ENCODE measurements at places on chromosomes 2 and 18. TPM values are rescaled to one million over a fixed set of nuclear protein-coding genes. Genes with fewer than 3 reads are reported as not detected.
A peak's percentile ranks its signal among the peaks of the same experiment; 100 is the strongest.

GRCh38 chr2:6343076-6343475, 522.6 kb downstream of the CMPK2 start:
- no peak for DNase-seq

DNA sequence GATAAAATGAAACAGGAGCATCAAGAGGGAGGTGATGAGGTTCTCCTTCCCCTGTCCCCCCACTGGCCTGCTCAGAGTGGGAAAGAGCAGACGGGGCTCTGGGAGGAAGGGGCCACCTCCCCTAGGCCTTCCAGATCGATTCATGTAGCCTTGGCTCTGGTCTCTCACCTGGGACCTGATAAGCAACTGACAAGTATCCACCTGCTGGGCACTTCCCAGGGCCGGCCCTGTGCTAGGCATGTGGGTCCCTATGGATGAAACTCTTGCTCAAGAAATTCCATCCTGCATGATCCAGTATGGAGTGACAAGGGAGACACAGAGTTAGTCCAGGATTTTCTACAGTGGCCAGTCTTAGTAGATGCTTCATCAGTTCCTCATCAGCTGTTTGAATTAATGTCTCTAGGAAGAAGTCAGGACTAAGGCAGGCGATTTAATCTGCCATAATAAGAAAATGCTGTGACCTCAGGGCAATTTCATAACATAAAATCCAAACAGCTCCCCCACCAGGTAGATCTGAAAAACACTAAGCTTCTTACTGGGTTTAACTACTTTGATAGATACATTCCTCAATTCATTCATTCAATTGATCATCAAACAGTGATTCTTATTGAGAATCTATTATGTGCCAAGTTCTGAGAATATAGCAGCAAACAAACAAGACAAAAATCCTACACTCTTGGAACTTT, 44.7 kb upstream of the ZFP36L2 start:
- no peak for DNase-seq

GRCh38 chr2:10242998-10243925, 59.4 kb upstream of the HPCAL1 start:
- no peak for DNase-seq

GRCh38 chr2:9205963-9206948, at the start of gene ASAP2:
TSS of gene ASAP2 (plus strand) at chr2:9206812. CDS start at chr2:9207105, 293 bp downstream.
- peak; percentile 80 for DNase-seq

DNA sequence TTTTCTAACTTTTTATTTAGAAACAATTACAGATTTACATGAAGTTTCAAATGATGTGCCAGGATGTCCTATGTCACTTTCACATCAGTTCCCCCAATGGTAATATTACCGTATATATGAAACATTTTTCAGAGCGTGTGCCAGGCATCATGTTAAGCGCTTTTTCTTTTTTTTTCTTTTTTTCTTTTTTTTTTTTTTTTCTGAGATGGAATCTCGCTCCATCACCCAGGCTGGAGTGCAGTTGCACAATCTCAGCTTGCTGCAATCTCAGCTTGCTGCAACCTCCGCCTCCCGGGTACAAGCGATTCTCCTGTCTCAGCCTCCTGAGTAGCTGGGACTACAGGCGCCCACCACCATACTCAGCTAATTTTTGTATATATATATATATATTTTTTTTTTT, 5.6 kb upstream of the PPP4R1 start:
- no peak for DNase-seq

The YWHAQ gene
- total RNA-seq: 194 TPM

The RAMP1 gene
- total RNA-seq: 19.5 TPM

DNA sequence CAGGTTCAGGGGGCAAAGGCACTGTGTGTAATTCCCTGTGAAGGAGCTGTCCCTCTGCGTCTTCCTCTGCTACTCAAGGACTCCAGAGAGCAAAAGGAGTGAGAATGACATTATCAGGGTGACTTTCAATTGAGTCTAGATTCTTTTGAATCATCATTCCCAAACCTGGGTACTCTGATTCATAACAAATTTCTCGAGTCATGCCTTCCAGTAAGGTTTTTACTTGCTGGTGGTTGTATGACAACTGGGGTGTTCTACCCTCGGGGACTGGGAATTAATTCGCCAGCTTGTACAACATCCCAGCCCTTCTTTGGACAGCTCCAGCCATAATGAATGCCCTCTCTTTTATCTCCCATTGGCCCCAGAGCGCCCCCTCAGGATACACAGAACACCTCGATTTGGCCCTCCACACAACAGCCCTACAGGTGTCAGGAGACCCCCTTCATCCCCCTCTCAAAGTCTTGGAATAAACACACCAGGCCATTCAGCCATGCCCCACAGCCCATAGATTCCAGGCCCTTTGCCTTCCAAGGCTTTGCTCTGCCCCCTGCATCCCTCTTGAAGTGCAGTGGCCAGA, 254.5 kb downstream of the KLHL29 start:
- DNase-seq: no peak

- DNase-seq: no peak
Observed at GRCh38 chr2:150042500-150043171, 444.8 kb downstream of the RND3 start.

The NMS gene
- total RNA-seq: not detected

GRCh38 chr2:212282671-212283261, 255.8 kb downstream of the ERBB4 start:
- DNase-seq: no peak

Data from myocyte (in vitro differentiated cells).